ENCODE measurements at places on chromosomes 6 and 20. TPM values are rescaled to one million over a fixed set of nuclear protein-coding genes. Genes with fewer than 3 reads are reported as not detected.

- DNase-seq: no peak
These were observed 47.8 kb upstream of the GATA5 start for GRCh38 chr20:62523473-62524203.

- no peak for DNase-seq
These were observed 10.0 kb upstream of the MOXD1 start for GRCh38 chr6:132411296-132411695.

The HSPA12B gene
- polyA plus RNA-seq: 16.1 TPM

The PRICKLE4 gene
- 6.9 TPM for polyA plus RNA-seq

The CLDN20 gene
- polyA plus RNA-seq: 0.54 TPM

The SAMHD1 gene
- polyA plus RNA-seq: 44.7 TPM

GRCh38 chr6:113486199-113486598 is 370.9 kb upstream of the MARCKS start:
- no peak for DNase-seq

- no peak for DNase-seq
These were observed 63.2 kb downstream of the SESN1 start for GRCh38 chr6:109031416-109031815.

GRCh38 chr20:25187635-25188034 is 7.9 kb upstream of the ENTPD6 start:
- no peak for DNase-seq

DNA sequence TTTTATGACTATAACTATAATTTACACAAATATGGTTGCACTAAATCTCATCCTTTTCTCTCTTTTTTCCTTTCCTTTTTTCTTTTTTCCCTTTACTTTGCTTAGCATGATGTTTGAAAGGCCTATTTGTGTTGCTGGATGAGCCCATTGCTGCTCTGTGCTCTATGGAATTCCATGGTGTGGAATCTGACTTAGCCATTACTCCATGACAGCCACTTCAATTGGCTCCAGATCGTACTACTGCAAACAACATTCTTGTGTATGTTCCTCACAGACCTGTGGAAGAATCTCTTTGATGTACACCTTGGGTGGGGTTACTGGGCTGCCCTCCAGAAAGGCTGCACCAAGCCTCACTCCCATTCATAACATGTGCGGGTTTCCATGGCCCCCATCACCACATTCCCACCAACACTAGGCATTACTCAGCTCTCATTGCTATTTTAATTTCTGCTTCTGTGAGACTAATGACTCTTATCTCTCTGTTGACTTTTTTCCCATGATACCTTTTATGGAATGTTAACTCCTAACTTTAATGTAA is 979.0 kb downstream of the KIF16B start:
- DNase-seq: no peak

The SSTR4 gene
- polyA plus RNA-seq: not detected

The C4B gene
- 7.2 TPM for polyA plus RNA-seq

- DNase-seq: no peak
These were observed 8.0 kb downstream of the ZNF335 start for GRCh38 chr20:45964006-45964400.

DNA sequence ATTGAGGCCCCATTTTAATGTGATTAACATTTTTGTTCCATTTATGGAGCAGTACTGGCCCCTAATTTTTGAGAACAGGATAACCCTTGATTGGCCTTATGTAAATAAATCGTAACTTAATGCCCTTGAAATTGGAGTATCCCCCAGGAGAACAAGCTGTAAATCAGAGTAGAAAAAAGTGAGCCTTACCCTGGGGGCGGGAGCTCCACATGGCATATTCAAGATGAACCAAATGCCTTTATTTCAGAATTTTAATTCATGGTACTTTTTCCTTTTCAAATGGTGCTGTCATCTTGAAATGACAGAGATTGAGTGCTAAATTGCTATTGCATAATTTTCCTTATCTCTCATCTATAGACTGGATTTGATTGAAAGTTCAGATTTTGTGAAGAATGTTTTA is 809.5 kb upstream of the FLRT3 start:
- no peak for DNase-seq

The CYP24A1 gene
- polyA plus RNA-seq: 0.74 TPM

GRCh38 chr6:119207971-119208725 is 129.7 kb upstream of the FAM184A start:
- DNase-seq: peak; percentile 32

DNA sequence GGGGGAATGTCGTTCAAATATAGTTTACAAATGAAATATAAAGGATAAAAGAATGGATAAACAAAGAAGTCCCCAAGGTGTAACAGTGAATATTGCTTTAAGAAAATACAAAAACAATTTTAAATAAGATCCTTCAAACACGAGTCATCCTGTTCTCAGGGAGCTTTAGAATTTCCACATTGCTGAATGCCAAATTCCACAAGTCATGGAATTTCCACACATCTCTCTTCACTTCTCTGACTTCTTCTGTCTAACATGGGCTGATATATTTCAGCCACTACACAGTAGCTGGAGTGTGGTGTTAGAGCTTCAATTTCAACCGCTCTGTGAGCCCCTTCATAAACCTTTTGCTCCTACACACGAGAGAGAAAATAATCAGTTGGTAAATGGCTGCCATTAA is 28.0 kb downstream of the IL22RA2 start:
- DNase-seq: no peak

- DNase-seq: no peak
These were observed 17.2 kb downstream of the TAB2 start for GRCh38 chr6:149334682-149335160.

- no peak for DNase-seq
These were observed 49.8 kb downstream of the MBOAT1 start for GRCh38 chr6:20162515-20162914.

- DNase-seq: no peak
These were observed 90.4 kb upstream of the MCHR2 start for GRCh38 chr6:100084316-100084990.

DNA sequence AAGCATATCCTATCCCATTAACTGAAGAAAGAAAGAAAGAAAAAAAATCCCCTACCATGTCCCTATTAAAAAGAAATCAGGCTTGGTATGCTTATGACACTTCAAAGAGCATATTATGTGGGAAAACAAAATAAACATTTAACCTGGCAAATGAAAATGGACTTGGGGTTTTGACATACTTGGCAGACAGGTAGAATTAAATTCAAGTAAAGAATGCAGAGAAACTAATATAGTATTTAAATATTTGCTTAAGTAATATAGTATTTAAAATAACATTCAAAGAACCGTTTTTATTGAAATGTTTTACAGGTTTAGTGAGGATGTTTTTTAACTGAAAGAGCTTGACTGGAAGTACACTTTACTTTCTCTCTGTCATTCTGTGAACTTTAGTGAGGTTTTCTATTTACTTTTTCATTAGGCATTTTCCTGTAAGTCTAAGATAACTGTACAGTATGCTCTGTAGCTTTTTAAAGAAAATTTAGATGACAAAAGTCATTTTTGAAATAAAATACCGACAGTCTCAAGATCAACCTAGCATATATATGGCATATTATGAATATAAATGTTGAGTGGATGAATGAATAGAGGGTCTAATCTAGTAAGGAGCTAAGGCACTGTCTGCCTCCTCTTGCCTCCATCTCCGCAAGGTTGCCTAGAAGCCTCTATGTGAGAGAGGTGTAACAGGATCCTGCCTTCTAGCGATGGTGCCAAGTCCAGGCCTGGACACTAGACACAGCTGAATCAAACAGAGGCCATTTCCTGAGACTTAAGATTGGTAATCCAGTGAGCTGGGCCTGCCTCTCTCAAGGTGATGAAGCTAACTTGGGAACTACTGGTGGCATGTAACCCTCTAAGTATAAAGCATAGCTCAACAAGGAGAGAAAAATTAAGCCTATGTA is 344.4 kb upstream of the RUNX2 start:
- no peak for DNase-seq

- no peak for DNase-seq
These were observed 185.7 kb downstream of the CDKAL1 start for GRCh38 chr6:20719980-20720379.

- no peak for DNase-seq
These were observed 32.5 kb downstream of the HLA-DPB1 start for GRCh38 chr6:33108307-33108706.

GRCh38 chr6:165985806-165986299 is 181.8 kb downstream of the TBXT start:
- DNase-seq: no peak

GRCh38 chr20:37877832-37878772 is 24.8 kb upstream of the VSTM2L start:
- DNase-seq: no peak

GRCh38 chr20:46057856-46058598 is 29.0 kb downstream of the SLC12A5 start:
- DNase-seq: peak; percentile 27

GRCh38 chr6:68127074-68127473 is 508.0 kb upstream of the ADGRB3 start:
- no peak for DNase-seq

The SLC35D3 gene
- polyA plus RNA-seq: 0.12 TPM

All from muscle of arm (tissue), 14 donors.